ENCODE measurements at places on chromosomes 2 and 18.

DNA sequence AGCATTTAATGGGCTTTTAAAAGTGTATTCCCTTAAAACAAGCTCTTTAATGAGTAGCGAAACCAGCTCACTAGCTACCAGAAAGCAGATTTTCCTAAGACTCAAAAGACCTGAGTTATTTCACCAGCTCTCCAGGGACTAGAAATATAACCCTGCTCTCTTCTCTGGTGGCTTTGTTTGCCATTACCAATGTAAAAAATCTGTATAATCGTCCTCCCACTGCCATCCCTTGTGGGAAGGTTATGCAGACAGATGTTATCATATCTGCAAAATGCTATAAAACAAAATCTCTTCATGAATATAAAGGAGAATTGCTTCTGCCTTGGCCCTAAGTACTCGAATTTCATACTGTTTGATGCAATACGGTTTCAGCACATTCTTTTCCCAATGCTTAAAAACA, 335.2 kb downstream of the NUP35 start:
- no peak for DNase-seq

- DNase-seq, result no peak
Measured at GRCh38 chr2:51490576-51491234, 458.8 kb upstream of the NRXN1 start.

GRCh38 chr2:18626256-18626668, 36.9 kb upstream of the NT5C1B start:
- no peak for DNase-seq

DNA sequence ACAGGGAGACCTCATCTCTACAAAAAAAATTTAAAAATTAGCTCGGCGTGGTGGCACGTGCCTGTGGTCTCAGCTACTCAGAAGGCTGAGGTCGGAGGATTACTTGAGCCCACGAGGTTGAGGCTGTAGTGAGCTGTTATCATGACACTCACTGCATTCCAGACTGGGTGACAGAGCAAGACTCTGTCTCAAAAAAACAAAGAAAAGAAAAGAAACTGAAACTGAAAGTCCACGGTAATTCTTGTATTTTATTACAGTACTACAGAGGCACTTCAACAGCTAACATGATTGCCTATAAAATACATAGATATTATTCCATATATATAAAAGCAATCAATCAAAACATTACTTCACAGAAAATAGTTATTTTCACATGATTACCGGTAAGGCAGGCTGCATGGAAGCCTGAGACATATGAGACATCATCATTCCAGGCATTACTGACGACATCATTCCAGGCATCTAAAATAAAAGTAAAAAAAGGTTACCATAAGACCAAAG, 23.1 kb downstream of the PRPF40A start:
- peak; percentile 24 for DNase-seq

DNA sequence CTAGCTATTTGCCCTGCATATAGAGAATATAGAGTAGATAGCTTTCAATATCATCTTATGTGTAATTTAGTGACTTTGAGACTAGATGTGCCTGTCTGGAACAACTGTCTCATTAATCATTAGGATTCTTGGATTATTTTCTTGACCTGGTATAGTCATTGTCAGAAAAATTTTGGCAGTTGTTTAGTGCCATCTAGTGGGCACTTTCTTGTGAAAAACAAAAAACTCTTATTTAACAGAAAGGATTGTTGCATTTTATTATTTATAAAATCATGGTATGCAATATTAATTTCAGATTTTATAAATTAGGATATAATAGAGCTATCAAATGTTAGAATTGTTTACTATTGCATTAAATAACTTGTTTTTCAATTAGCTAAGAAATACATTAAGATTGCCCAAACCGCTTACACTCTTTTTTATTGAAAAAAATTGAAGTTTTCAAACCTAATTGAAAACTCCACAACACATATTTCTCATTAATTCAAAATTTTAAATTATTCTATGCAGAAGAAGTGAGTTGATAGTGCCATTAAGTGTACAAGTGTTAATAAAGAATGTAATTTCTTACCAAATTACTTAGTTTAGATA, 80.3 kb downstream of the DYNAP start:
- DNase-seq, result no peak

- DNase-seq, result no peak
Measured at GRCh38 chr2:189555232-189555631, 25.4 kb downstream of the SLC40A1 start.

Measured in stimulated activated CD8-positive, alpha-beta memory T cell treated with anti-CD3 and anti-CD28 coated beads, Interleukin-2, amount 100 ng/mL, for 48 hours (primary cell).